Fibroblast of the aortic adventitia (primary cell): ENCODE measurements at places on chromosomes 2 and 18. TPM values are rescaled to one million over a fixed set of nuclear protein-coding genes. Genes with fewer than 3 reads are reported as not detected.

DNA sequence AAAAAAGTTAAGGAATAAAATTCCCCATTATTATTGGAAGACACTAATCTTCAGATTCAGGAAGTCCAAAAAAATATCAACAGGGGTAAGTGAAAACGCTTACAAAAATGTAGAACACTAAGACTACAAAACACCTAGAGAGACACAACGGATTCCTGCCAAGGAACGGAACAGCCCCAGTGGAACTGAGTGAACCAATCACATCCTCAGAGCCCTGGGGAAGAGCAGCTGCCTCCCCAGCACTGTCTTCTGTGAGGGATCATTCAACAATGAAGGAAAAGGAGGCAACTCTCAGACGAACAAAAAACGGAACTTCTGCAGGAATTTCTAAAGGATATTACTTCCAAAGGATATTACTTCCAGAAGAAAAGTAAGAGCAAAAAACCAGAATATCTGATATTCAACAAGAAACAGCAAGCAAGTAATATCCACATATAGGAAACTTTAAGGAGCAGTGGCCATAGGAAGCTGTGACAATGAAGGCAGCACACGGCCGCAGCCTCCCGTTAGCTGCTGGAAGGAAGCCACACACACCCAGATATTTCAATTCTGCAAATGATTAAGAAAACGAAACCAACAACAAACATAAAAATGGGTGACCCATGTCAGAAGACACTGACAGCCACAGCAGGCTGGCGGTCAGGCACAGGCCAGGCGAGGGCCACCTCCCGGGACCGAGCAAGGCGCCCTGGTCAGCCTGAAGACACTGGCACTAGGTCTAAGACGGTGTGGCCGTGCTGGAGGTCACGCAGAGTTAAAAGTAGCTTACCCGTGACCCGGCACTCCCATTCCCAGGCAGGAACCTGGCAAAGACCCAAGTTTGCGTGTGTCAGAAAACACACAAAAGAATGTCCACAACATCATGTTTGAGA, 81.8 kb downstream of the HDAC4 start:
- DNase-seq = peak; percentile 44

RAMP1 gene
- 3.1 and 3.4 TPM in 2 replicates for total RNA-seq

TGFA gene
- total RNA-seq = not detected in 2 replicates

NEU4 gene
- not detected in 2 replicates for total RNA-seq

CPO gene
- total RNA-seq = 0.18 TPM in 1 of 2 replicates, not detected in the other

GRCh38 chr2:11866358-11867335, 120.2 kb downstream of the LPIN1 start:
- no peak for DNase-seq

- DNase-seq = peak; percentile 81
Observed at GRCh38 chr2:205654878-205655605, 27.3 kb upstream of the NRP2 start.

GRCh38 chr2:225998116-225998515, 598.6 kb downstream of the NYAP2 start:
- DNase-seq = no peak

DNA sequence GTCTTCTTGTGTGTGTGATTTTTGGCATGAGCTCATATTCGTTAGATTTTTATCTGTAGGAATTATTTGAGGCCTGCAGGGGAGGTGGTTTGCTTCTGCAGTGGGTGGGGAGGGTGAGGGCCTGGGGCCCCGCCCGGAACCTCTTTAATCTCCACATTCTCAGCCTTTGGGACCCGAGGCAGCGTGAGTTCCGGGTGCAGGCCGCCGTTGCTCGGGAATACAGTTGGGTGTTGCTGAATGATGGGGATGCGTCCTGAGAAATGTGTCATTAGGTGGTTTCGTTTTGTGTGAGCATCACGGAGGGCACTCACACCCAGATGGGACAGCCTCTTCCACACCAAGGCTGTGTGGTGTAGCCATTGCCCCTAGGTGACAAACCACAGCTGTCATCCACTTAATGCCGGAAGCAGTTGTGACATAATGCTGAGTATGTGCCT, 13.7 kb upstream of the GAL3ST2 start:
- no peak for DNase-seq

ERFE gene
- 2.8 and 3.4 TPM in 2 replicates for total RNA-seq

CDKL4 gene
- 0.90 and 10.4 TPM in 2 replicates for total RNA-seq

DNA sequence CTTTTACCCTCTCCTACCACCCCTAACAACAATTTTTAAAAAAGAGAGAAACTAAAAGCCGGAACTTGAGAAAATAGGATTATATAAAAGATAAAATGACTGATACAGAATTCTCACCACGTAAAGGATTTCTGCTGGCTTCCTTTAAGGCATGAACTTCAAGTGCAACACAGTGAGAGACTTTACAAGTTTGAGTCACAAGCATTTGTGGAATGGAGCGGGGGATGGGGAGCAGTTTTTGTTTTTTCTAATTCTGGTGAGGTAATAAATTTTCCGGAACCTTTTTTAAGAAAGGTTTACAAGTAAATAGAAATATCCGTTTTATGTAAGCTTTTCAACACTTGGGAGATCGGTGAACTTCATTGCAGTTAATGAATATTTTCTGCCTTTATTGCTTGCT, 1.8 kb upstream of the CDH2 start:
- DNase-seq = peak; percentile 57

GRCh38 chr2:227163485-227163997, 464 bp downstream of the COL4A4 start:
- DNase-seq = peak; percentile 17

- DNase-seq = peak; percentile 5
Observed at GRCh38 chr2:19675856-19676460, 225.8 kb downstream of the TTC32 start.

DNA sequence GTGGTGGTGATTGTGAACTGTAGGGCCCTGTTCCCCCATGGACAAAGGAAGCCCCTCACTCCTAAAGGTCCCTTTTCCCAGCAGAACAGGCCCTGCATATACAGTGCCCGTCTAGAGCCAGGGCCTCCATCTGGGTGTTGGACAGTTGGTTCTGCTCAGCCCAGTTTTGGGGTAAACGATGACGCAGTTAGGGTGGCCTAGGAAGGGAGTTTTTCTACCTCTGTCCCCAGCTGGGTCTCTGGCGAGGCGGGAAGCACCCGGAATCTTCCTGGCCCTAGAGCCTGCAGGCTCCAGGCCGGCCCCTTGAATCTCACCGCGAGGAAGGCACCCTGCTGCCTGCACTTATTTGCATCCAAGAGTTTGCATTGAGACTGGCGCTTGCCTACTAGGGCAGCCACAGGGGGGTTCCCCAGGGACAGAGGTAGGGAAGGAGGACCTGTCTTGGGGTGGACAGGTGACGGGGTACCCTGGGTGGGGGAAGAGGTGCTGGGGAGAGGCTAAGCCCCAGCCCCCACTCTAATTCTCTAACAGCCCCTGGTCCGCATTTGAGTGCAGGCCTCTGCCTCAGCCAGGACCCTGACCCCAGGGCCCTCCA, 529 bp upstream of the MTA3 start:
- DNase-seq = no peak

TRABD2A gene
- 0.33 and 1.6 TPM in 2 replicates for total RNA-seq

DNA sequence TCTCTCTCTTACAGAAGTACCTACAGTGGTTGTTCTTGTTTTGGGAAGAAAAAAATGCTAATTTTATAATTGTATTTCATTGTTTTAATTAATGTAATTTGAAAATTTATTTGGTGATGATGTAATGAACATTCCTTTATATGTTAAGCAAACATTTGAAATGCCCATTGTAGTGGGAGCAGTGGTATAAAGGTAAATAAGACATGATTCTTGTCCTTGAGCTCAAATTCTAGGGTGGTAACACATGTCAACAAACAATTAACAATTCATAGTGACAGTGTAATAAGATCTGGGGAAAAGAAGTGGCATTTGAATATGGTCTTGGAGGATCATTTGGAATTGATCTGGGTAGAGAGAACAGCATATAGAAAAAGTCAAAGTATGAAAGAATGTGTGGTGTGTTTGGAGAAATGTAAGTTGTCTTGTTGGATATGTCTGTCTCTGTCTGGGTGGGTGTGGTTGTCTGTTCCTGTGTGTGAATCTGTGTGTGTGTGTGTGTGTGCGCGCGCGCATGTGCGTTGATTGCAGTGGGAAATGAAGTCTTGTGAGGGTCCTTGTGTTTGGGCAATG, 5.8 kb downstream of the PTPN4 start:
- DNase-seq = no peak

DNA sequence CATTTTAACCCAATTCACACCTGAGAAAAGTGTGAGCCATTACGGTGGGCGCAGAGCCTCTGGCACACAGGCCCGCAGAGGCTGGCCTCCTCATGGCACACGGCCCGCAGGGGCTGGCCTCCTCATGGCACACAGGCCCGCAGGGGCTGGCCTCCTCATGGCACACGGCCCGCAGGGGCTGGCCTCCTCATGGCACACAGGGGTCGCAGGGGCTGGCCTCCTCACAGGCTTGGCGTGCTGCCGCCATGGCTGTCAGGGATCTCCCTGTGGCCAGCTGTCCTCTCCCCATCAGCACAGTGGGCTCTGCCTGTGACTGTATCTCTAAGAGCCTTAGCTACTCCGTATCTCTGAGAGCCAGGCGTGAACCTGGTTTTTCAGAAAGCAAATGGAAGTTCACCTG, 24.6 kb downstream of the ANO7 start:
- no peak for DNase-seq

- DNase-seq = no peak
Observed at GRCh38 chr2:198098386-198098785, 294.0 kb downstream of the PLCL1 start.

- DNase-seq = peak; percentile 63
Observed at GRCh38 chr2:152335016-152335725, at the start of gene FMNL2. Gene FMNL2, plus strand, starts transcription at chr2:152335174.

GRCh38 chr2:226467221-226467620, 332.4 kb downstream of the IRS1 start:
- DNase-seq = no peak

DNA sequence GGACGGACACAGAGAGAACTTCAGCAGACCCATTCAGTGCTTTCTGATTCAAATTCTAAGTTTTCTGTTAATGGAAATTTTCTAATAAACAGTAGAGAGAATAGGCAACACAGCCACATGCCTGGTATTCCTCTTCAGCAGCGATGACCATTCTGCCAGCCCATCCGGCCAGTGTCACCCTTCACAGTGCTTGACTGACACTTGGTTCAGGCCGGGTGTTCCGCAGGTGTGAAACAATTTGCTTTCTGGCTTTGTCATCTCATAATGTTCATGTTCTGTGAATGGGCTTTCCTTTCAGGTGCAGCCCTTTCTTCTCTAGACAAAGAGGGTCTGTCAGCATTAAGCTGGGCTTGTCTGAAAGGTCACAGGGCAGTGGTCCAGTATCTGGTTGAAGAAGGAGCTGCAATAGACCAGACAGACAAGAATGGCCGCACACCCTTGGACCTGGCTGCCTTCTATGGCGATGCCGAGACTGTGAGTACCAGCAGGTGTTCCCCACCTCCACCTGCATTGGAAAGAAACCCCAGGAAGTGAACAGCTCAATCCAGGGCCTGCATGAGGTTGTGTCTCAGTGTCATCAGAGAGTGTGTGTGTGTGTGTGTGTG, 67.0 kb downstream of the WDSUB1 start:
- no peak for DNase-seq

- DNase-seq = no peak
Observed at GRCh38 chr2:191638079-191638801, 39.7 kb upstream of the NABP1 start.
